Fibroblast of the conjunctiva (primary cell): ENCODE measurements at places on chromosomes 1 and 21.

- no peak for DNase-seq
Measured at GRCh38 chr1:75174031-75174760, 40.0 kb downstream of the LHX8 start.

- DNase-seq: no peak
Measured at GRCh38 chr21:41160036-41160435, 7.9 kb upstream of the BACE2 start.

DNA sequence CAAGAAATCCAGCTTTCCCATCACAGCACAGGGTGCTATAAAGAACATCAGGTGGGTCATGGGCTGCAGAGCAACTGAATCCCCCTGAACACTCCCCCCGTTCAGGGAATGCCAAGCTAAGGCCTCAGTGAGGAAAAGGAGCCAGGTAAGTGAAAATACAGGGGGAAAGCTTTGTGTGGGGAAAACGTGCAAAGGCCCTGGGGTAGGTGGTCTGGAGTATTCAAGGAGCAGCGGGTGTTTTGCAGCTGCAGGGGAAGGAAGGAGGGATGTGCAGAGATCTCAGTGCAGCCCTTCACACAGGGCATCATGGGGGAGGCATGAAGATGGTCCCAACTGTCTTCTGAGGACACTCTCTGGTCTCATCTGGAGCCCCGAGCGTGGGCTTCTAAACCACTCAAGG is 119.2 kb downstream of the ETS2 start:
- DNase-seq: no peak

GRCh38 chr21:27756191-27756590 is 789.3 kb upstream of the ADAMTS5 start:
- DNase-seq: no peak

GRCh38 chr21:20603236-20603635 is 395.0 kb upstream of the NCAM2 start:
- no peak for DNase-seq

GRCh38 chr1:45879885-45880598 is 76.6 kb downstream of the MAST2 start:
- no peak for DNase-seq

GRCh38 chr1:216742625-216743024 is 19.4 kb upstream of the ESRRG start:
- no peak for DNase-seq

DNA sequence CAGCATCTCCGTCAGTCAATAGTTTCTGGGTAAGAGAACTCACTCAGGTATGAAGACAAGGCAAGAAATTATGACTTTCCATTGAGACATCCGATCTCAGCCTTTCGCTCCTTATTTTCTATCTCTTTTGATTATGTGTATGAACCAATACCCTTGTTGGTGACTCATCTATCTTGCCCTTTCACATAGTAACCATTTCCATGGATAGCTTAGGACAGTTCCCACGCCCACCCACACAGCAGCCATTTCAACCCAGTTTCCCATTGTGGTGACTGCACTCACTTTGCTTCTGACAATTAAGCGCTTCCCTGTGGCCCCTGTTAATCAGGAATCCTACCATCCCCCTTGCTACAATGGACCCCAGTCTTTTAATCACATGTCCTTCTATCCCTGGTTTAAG is 210.6 kb upstream of the ADGRL2 start:
- DNase-seq: no peak

- DNase-seq: no peak
Measured at GRCh38 chr1:184635347-184635979, 119.2 kb downstream of the EDEM3 start.

DNA sequence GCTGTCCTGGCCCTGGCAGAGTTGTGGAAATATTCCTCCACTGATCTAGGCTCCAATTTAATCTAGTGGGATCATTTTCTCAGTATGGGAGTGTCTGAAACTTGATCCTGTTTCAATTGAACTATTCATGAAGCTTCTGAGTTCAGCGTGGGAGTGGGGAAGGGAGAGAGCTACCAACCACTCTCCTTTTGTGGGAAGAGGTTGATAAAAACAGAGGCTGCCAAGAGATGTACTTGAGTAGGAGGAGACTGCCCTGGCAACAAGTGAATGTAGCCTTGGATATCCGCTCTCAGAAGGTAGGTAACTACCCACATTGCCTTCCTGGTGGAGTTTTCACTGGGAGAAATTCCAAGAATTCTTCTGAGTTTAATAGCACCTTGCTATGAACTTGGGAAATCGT is at the start of gene CTXND2:
TSS of gene CTXND2 (plus strand) at position 119 of the 400 bp plus-strand sequence. CDS start 25,179 bp downstream, outside the sequence.
- no peak for DNase-seq

DNA sequence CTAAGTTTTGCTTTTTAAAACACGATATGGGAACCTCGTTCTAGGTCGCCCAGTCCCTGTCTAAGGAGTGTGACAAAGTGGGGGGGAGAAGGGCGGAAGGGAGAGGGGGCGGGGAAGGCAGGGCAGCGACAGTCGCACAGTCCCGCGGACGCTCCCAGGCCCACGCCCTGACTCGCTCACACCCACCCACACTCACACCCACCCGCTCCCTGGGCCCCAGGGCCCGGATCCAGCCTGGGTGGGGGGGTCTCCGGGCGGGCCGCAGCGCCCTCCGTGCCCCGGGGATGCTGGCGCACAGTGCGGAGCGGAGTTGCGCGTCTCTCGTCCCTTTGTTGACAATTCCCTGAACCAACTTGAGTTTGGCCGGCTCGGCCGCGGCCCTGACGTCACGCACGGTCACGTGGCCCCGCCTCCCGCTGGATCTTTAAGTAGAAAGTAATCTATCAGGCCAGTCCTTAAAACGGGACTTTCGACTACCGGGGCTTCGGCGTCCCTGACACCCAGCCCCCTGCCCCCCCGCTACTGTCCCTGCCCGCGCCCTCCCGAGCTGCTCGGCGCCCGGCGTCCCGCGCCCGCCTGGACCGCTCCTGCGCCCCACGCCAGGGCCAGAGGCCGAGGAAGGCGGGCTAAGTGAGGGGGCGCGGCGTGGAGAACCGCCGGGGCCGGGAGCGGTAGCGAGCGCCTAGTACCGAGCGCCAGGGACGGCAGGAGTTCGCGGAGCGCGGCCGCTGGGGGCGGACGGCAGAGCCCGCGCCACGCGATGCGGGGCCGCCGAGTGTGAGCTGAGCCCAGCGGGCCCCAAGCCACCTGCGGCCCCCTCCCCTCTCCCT is at the start of gene FOXD3:
TSS of gene FOXD3 (plus strand) at position 454 of the 830 bp plus-strand sequence. CDS start 492 bp downstream, outside the sequence.
- DNase-seq: no peak

DNA sequence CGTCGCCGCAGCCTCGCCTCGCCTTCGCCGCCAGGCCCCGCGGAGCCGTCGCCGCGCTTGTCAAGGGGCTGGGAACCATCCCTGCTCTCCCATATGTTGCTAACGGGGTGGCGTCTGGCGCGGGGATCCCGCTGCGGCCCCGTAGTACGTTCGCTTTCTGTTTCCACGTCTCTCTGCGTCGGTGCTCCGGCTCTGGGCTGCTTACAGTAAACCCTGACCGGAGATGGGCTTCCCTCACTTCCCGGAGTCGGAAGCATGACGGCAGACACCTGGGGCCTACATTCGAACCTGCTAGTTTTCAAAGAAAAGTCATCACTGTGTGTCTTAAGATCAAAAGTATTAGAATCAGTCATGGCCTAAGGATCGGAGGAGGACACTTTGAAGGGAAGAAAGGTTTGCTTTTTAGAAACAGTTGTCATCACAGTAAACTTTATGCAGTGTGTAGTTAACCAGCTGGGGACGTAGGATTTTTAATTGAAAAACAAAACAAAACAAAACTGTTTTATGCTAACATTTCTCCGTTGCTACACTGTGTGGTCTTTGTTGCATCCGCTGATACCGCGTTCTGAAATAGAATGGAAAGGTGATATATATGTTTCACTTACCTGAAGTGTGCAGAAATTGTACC is 69.0 kb downstream of the SLC35A3 start:
- DNase-seq: peak; percentile 31

DNA sequence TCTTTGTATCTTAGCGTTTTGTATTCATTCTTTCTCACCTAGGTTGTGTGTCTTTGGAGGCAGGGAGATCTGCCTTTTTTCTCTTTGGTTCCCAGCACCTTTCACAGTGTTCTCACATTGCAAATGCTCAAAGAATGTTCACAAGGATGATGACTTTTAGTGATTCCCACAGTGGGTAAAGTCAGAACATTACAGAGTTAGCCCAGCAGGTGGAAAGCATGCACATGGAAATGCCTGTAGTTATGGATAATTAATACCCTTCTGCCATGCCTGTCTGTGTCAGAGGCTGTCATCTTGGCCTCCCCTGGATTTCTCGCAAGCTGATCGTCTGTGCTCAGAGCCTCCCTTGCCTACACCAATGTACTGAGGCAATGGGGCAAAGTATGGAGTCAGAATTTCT is 458.9 kb downstream of the LMO4 start:
- DNase-seq: no peak

DNA sequence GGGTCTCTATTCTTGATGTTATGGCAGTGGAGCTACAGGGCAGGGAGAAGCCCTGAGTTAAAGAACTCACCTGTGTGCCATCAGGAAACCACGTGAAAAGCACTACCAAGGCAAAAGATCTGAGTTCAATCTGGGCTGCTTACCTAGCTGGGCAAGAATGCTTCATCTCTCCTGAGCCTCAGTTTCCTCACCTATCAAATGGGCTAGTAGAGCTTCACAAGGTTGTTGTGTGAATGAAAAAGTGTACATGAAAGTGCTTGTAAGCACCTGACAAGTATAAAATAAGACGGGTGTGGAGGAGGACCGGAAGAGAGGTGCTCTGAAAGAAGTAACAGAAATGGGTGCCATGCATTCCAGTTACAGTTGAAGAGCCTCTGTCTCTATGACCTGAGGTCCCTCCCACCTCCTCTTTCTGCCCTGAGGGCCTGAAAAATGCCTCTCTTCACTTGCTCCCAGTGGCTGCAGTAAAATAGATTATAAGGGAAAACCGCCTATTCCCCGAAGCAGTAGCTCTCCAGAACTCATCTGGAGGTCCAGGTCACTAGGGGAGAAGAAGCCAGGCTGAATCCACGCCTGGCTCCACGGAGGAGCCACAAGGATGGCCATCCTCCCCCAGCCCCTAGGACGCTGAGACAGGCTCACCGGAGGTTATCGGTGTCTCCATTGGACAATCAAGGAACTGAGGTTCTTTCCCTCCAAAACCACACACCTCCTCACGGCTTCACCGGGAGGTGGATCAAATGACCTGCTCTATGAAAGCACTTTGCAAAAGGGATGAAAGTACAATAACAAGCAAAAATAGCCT is 1.4 kb downstream of the GPR161 start:
- DNase-seq: no peak

- no peak for DNase-seq
Measured at GRCh38 chr1:29227511-29227910, 3.2 kb downstream of the MECR start.

- DNase-seq: no peak
Measured at GRCh38 chr1:7680955-7681268, 90.2 kb upstream of the VAMP3 start.

DNA sequence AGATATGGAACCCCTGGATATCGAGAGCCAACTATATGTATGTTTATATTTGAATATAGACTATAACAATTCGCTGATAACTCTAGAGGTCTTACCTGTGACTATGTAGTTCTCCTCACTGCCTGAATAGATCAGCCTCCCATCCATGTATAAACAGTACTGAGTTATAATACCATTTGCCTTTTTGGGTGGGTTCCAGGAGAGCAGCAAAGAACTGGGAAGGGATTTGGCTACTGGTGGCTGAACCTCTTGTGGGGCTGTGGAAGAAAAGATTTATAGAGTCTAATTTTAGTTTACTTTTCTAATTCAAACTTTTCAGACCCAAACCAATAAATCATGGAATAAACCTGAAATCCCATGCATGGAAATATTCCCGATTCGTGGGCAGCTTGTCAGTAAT is 376.9 kb downstream of the USH2A start:
- DNase-seq: no peak

DNA sequence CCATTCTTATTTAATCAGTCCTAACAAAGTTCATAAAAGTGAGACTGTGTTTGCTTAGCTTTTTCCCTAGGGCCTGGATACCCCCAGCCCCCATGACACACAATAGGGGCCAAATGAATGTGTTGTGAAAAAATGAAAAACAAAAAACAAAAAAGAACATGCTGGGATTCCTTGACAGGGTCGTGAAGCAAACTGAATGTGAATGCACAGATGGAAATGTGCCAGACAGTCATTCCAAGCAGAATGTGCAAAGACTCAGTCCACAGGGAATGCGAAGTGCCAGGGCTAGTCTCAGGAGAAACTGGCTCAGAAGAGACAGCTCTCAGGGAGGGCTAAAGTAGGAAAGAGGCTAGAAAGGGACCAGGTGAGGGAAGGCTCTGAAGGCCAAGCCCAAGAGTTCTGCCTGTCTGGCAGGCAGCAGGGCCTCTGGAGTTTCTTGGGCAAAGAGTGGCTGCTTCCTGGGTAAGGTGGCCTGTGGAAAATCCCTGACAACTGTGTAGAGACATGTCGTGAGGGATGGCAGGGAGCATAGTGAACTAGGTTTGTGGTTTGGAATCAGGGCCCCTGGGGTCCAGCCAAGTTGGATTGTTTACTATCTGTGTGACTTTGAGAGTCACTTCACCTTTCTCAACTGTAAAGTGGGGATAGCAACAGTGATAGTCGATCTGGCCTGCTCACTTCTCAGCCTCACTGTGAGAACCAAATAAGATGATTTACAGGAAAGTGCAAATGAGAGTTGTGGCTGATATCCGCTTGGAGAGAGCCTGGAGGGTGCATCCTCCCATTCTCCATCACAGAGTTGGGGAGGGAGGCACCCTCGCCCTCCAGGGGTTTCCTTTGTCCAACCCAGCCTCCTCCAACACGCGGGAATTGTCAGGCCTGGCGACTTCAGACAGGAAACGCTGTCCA is 1.2 kb upstream of the ADAM15 start:
- no peak for DNase-seq

DNA sequence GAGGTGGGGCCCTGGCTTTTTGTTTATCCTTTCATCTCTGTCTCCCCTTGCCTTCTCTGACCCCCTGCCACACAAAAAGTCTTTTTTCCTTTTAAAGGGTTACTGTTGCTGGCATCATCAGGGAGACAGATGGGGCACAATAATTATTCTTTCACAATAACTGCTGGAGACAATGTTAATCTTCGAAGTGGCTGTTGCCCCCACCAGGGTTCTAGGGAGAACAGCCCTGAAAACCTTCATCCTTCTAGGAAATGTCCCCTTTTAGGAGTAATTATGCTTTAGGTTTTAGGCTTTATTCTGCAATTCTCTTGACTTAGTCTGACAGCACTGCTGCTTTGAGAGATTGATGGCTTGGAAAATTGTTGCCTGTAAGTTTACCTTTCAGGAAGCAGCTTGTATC is 150.0 kb downstream of the NOS1AP start:
- no peak for DNase-seq

- no peak for DNase-seq
Measured at GRCh38 chr21:24200052-24200451, 1407.2 kb downstream of the MRPL39 start.

DNA sequence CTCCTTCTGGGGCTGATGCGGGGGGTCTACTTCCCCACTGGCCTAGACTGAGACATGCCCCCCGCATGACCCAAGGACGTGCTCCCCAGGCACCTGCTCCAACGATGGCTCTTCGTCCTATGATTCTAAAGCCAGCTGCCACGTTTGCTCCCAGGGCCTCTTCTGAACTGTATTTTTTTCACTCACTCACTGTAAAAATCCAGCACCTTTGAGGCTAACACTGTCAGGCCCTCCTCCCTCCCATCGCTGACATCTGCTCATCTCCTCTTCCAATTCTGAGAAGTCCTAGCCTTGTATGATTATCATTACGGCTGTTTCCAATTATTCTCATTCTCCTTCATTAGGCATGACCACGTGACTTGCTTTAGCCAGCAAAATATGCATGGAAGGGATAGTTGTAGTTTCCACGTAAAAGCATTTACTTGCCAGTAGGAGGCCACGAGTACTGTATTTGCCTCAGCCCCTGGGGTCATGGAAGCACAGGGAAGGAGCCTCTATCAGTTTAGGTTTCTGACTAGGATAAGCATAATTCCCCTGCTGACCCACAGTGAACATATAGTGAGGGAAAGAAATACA is 19.1 kb upstream of the EDN2 start:
- DNase-seq: peak; percentile 22

GRCh38 chr1:197663162-197663953 is 111.9 kb downstream of the DENND1B start:
- no peak for DNase-seq
